ENCODE measurements at places on chromosomes 16 and 17.

- DNase-seq, result no peak
These were observed 14.5 kb upstream of the OR1E2 start for GRCh38 chr17:3448059-3448665.

- DNase-seq, result peak; percentile 70
These were observed 24.0 kb upstream of the CIBAR2 start for GRCh38 chr16:85136213-85136701.

DNA sequence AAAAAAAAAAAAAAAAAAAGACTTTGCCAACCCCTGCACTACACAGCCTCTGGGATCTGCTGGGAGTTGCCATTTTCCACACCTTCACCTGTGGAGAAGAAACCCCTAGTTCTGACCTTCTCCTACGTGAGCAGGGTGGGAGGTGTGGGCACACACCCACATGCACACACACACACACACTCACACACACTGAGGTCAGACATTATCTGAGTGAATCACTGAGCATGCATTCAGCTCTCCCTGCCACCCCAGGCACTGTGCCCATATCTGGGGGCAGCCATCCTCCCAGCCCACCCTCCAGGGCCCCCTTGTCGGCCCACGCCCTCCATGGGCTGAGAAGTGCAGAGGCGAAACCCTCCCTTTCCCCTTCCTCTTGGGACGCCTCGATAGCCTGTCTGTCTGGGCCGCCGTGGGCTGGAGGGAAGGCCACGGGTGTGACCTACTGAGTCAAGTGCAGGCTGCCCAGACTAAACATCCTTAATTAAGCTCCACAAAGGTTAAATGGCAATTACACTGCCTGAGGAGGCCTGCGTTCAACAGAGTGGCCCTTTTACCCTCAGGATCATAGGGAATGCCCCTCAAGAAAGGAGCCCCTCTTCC, 143.8 kb downstream of the C16orf95 start:
- peak; percentile 48 for DNase-seq

DNA sequence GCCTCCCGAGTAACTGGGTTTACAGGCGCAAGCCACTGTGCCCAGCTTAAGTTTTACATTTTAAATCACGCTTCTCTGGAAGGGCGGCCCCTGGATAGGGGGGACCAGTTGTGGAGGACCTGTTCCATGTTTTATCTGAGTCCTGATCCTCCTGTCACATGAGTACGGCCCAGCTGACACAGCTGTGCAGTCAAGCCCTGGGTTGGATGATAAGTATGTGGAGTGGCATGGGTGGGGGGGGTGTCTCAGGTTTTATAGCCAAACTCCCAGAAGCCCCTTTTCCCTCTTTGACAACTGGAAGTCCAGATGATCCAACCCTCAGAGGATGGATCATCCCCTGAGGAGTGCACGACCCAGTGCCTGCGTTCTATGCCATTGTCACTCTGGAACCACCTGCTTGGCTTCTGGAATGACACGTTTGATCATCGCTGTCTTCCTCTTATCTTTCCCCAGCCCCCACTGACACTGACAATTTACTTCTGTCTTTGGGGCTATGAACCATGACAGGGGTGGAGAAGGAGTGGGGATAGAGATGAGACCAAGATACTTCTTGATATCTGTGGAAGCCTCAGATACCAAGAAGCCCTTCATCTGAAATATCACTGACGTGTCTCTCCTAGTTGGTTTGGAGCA, 191.2 kb downstream of the MSI2 start:
- DNase-seq, result no peak

DNA sequence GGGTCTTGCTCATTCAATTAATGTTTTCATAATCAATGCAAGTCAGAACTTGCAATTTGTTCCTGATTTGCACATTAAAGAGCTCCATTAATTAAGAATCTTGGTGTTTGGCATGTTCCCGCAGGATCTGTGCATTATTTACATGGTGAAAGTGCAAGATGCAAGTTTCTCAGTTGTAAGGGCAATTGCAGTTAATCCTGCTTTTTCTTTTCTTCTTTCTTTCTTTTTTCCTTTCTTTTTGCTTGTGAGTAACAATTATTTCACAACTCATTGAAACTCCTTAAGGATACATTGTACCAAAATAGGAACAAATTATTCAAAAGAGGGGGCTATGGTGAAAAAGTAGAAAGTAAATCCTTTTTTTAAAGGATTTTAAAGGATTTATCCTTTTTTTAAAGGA, 24.2 kb downstream of the AATF start:
- DNase-seq, result no peak

DNA sequence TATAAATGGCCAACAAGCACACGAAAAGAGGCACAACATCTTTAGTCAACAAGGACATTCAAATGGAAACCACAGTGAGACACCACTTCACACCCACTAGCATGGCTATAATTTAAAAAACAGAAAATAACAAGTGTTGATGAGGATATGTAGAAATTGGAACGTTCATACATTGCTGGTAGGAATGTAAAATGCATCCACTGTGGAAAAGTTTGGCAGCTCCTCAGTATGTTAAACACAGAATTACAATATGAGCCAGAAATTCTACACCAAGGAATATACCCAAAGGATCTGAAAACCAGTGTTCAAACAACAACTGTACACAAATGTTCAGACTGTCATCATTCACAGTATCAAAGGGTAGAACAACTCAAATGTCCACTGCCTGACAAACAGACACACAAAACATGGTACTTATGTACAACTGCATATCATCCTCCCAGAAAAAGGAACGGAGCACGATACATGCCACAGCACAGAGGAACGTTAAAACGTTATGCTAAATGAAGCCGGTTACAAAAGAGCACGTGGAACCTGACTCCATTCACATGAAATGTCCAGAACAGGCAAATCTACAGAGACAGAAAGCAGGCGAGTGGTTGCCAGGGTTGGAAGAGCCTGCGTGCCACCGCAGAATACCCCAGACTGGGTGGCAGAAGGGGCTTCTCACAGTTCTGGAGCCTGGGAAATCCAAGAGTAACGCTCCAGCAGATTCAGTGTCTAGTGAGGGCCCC, 32.8 kb upstream of the METRNL start:
- DNase-seq, result no peak

DNA sequence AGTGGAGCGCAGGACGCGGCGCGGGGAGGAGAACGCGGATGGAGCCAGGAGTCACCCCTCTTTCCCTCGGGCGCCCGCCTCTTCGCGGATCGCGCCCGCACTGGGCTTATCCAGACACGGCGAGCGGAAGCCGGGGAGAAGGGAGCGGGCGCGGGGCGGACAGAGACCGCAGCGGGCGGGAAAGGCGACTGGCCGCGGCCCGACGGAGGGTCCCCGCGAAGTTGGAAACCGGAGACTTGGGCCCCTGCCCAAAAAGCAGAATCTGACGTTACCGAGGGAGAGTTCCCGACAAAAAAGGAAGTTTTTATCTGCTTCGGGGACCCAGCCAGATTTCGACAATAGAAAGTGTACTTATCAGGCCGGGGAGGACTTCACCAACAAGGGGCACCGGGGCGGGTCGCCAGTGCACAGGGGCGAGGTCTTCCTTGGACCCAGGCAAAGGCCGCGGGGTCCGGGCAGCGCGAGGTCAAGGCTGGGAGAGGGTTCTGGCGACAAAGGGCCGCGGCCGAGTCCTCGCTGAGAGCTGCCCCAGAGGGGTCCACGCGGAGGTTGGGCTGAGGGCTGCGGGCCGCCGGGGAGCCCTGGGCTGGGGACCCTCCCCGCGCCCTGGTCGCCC, 519 bp downstream of the ST6GALNAC2 start:
- peak; percentile 41 for DNase-seq

GRCh38 chr16:50802000-50802399, 60.1 kb downstream of the CYLD start:
- DNase-seq, result no peak

DNA sequence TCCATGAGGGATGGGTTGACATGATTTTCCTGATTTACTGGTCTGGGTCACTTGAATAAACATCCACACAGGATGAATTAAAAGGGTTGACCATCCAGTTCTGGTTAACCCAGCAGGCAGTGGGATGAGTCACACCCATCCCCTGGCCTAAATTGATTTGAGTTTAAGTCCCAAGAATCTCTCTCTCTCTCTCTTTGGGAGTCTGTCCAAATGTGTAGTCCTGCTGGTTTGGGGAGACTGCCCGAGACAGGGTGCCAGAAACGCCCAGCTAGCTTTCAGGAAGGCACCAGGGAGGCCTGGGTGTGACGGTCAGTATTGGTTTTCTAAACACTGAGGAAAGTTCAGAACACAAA, 38.8 kb downstream of the SCPEP1 start:
- DNase-seq, result peak; percentile 8

- no peak for DNase-seq
These were observed 426.0 kb upstream of the PMFBP1 start for GRCh38 chr16:72597938-72598337.

DNA sequence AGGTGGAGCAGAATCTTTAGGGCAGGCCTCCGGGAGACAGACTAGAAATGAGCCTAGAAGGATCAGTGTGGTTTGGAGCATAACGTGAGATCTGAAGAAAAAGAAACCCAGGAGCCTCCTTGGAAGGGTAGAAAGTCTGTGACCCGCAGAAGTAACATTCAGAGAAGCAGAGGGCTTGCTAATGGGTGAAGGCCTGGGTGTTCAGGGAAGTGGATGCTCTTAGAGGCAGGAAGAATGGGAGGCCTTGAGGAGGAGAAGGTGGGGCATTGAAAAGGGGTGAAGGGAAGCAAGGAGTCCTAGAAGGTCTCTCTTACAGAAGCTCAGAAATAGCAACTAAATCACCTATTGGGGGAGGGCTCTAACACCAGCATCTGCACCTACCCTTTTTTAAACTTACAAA, 20.3 kb downstream of the GPT2 start:
- no peak for DNase-seq

- DNase-seq, result no peak
These were observed 29.2 kb upstream of the NKD1 start for GRCh38 chr16:50519001-50519400.

DNA sequence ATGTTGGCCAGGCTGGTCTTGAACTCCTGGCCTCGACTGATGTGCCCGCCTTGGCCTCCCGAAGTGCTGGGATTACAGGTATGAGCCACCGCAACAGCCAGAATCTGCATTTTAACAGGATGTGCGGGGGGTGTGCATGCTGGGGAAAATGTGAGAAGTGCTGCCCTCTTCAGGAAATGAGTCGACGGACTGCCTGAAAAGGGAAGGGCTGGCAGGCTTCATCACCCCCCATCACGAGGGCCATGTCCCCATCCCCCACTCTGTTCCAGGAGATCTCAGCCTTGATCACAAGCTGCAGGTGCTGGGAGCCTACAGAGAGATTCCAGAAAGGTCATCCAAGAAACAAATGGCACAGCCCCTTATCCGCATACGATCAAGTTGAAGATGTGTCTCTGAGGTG, 195.3 kb upstream of the RPL38 start:
- DNase-seq, result no peak

GRCh38 chr17:75864448-75864871, 9.3 kb upstream of the WBP2 start:
- peak; percentile 98 for DNase-seq

- no peak for DNase-seq
These were observed 218.7 kb downstream of the MRTFB start for GRCh38 chr16:14289692-14290340.

- DNase-seq, result peak; percentile 25
These were observed 29.2 kb upstream of the LITAF start for GRCh38 chr16:11615748-11616447.

- DNase-seq, result no peak
These were observed 4.0 kb downstream of the STXBP4 start for GRCh38 chr17:54972406-54973138.

DNA sequence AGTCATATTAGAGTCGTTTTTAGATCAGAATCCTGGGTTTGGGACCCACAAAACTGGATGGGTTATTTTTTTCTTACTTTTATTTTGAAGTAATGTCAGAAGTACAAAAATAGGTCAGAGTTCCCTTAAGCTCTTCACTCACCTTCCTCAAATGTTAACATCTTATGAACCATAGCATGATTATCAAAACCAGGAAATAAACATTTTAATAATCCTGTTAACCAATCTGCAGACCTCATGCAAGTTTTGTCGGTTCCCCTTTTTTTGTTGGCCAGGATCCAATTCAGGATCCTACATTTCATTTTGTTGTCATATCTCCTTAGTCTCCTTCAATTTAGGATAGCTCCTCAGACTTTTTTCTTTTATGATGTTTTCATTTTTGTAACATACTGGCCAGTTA, 162.0 kb downstream of the CHD9 start:
- DNase-seq, result no peak

GRCh38 chr16:87657621-87658192, 55.4 kb downstream of the JPH3 start:
- no peak for DNase-seq

- no peak for DNase-seq
These were observed 1.5 kb upstream of the NEURL4 start for GRCh38 chr17:7330638-7331015.

GRCh38 chr16:89484923-89485679, 5.3 kb downstream of the ANKRD11 start:
- peak; percentile 35 for DNase-seq

DNA sequence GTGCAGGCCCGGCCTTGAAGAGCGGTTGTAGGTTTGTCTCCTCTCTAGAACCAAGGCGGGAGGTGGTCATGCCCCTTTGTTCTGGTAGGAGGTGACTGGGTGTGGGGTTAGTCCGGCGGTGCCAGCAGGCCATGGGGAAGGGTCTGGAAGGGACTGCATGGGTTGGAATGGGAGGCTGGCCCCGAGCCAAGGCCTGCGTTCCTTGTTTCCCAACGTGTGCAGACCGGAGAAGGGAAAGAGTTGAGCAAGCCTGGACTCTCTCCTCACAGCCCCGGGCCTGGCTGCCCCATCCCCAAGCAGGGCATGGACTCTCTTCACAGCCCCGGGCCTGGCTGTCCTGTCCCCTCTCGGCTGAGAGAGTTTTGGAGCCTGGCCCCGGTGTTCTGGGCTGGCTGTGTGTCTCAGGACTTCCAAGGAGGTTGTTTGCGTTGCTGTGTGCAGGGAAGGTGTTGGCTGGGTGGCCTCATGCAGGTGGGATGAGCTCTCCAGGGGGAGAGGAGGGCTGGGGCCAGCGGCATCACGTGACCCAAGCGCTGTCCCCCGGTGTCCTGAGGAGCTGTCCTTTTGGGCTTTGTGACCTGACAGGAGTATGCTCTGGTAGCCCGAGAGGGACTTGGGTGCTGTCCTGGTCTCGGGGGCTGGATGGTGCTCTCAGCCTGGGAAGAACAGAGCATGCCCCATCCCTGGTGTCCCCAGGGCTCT, 2.6 kb downstream of the CACNA1H start:
- DNase-seq, result no peak

All from mesenchymal stem cell (in vitro differentiated cells and primary cell).